ENCODE measurements at places on chromosomes 5 and 9.
A peak's percentile ranks its signal among the peaks of the same experiment; 100 is the strongest.

DNA sequence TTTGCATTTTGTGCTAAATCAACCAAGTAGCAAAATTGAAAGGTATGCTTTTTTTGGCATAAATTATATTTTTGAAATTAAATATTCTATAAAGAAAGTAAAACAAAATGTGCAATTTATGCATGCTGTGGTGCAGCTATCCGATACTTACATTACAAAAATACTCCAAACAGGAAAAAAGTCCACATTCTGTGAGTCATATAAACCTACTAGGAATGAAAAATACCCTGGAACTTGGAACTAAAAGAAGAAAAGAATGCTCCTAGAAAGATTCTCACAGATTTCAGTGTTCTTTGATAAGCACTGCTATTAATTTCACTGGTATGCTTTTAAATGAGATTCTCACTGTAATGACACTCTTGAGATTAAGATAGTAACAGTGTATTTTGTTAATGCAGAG, 92.6 kb downstream of the OSMR start:
- DNase-seq, result no peak

- peak; percentile 77 for DNase-seq
Measured at GRCh38 chr9:128438343-128439109, 17.3 kb upstream of the ODF2 start.

DNA sequence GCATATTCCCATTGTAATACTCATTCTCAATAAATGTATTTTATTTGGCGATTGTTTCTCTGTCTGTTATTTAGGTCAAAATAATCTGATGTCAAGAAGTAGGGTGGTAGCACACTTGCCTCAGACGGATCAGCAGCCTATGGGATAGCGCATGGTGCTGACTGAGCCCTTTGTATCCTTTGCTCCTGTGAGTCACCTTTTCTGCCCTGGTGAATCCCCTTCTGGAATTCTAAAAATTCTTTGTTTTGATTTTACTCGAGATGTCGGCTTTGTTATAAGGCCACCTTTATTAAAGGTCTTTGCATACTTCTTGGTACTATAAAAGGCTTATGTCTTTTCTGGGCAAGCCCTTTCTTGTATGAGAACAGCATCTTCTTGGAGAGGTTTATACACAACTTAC, 1187.8 kb downstream of the CDH9 start:
- no peak for DNase-seq

DNA sequence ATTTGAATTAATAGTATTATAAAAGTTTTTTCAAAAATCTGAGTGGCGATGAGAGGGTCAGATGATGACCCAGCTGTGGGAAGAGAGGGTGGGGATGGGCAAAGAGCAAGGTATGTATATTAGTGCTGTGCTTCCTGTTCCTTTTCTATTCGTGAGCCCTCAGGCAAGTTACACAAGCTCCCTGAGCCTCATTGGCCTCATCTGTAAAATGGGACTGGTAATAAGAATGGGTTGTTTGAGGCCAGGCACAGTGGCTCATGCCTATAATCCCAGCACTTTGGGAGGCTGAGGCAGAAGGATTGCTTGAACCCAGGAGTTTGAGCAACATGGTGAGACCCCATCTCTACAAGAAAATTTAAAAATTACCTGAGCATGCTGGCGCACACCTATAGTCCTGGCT, 24.0 kb upstream of the MLANA start:
- no peak for DNase-seq

GRCh38 chr5:171644536-171644935, 141.1 kb upstream of the SMIM23 start:
- DNase-seq, result no peak

GRCh38 chr9:128084746-128085145, 16.7 kb downstream of the SLC25A25 start:
- no peak for DNase-seq

DNA sequence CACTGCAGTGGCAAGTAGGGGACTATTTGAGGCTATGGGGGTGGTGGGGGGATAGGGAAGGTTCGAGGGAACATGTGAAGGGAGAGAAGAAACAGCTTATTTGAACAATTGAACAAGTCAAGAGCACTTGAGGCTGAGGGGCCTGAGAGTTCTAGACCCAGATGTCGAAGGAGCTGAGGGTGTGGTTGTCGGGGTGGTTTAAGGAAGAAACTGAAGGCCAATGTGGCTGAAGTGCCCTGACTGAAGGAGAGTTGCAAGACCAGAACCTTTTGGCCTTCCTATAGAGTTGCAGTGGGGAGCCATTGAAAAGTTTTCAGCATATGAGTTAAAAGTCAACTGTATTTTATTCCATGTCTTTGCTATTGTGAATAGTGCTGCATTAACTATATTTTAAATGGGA, 19.1 kb downstream of the FOCAD start:
- no peak for DNase-seq

- no peak for DNase-seq
Measured at GRCh38 chr9:79812507-79813257, 240.9 kb downstream of the TLE4 start.

DNA sequence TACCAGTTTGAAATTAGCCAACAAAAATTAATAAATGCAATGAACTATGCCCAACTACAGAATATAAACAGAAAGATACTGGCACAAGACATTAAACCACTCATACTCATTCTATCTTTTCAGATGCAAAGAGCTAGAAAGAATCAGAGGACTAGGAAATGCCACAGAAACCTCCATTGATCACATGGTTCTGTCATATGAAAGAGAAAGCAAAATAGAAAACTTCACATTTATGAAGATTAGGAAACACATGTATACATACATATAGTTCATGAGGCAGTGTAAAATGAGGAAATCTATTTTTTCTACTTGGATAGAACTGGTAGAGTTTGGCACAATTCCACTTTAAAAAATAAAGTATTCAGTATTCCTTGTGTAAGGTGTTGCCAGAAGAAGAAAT, 275.1 kb upstream of the PTGER4 start:
- peak; percentile 64 for DNase-seq

- DNase-seq, result no peak
Measured at GRCh38 chr5:131615957-131616356, 19.1 kb downstream of the RAPGEF6 start.

GRCh38 chr9:137417161-137418021, 5.6 kb downstream of the EXD3 start:
- no peak for DNase-seq

DNA sequence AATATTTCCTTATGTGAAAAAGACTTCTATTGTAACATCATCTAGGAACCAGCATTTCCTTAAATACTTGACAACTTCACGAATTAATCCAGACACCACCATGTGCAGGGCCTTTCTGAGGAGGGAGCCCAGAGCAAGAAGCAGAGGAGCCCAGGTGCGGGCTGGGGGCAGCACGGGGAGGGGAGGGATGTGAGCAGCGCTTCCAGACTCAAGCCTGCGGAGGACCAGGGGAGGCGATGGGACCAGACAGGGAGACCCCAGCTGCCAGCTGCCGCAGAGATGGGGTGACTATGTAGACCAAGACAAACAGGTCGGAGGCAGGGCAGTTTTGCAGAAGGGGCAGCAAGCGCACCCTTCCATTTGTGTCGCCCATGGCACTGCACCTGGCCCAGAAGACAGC, 596.1 kb downstream of the IRX1 start:
- no peak for DNase-seq

DNA sequence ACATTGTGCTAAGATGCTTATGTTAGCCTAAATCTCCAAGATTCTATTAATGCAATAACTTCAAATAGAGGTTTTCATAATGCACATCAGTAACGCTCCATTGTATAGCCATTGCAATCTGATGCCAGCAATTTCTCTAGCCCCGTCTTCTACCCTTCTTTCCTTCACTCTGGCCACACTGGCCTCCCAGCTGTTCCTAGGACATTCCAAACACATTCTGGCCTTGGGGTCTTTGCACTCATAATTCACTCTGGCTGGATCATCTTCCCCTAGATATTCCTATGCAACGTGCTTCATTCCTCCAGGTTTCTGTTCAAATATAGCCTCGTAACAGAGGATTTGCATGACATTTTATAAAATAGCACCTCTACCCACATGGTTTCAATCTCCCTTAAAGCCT, 23.3 kb downstream of the FAM81B start:
- no peak for DNase-seq

GRCh38 chr5:158123595-158123994, 264.6 kb upstream of the CLINT1 start:
- no peak for DNase-seq

DNA sequence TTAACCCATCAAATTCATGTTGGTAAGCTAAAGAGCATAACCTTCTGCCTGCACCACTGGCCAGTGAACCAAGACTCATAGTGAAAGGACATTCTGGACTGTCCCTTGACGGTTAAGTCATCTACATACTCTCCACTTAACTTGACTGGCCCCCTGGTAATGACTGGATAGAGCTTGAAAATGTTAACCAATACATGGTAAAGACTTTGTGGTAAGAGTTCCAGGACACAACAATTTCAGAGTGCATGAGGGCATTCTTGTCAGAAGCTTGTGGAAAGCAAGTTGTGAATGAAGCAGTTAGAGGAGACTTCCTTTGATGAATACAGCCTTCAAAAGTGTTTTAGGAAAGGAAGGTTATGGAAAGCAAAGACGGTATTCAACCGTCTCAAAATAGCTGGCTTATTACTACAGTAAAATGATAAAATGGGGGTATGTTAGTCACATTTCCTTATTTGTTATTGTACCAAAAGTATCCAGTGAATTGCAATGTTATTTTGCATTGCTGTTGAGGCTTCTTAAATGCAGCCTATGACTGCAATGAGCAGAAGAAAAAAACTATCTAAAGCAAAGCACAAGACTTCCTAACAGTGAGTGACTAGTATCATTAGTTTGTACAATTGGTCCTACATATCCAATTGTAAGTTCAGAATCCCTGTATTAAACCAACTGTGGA, 47.2 kb upstream of the DAB2 start:
- DNase-seq, result no peak

- DNase-seq, result no peak
Measured at GRCh38 chr9:108022246-108022935, 532.8 kb upstream of the KLF4 start.

- DNase-seq, result no peak
Measured at GRCh38 chr9:16184964-16185646, 632.3 kb downstream of the CCDC171 start.

GRCh38 chr9:98545021-98545420, 163.7 kb downstream of the GABBR2 start:
- no peak for DNase-seq

DNA sequence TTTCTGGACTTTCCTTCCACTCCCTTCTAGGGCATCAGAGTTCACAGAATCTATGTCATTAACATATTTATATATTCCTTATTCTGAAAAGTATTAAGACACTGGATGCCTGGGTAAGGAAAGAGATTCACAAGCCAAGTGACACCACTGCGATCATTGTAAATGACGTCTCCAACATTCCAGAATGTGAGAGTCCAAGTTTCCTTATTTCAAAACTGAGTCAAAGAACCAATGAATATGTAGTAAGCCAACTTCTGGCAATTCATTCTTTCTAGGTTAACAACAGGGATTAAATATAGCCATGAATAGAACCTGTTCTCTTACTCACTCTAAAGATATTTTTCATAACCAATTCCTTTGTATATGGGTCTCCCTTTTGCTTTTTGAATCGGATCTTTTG, 18.1 kb downstream of the RAI14 start:
- DNase-seq, result no peak

DNA sequence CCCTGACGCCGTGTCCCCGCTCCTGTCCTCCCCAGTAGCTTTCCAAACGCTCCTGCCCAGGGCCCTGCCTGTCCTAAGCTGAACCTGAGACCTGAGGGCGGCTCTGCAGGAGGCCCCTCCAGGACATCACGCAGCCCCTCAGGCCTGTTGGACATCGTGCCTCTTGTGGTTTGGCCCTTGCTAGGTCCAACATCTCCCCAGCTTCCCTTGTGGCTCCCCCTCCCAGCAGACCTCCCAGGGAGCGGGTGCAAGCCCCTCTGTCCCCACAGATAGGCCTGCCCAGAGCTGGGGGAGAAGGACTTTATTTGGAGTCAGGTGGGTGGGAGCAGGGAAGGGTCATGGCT, 4.1 kb downstream of the OBP2B start:
- DNase-seq, result no peak

DNA sequence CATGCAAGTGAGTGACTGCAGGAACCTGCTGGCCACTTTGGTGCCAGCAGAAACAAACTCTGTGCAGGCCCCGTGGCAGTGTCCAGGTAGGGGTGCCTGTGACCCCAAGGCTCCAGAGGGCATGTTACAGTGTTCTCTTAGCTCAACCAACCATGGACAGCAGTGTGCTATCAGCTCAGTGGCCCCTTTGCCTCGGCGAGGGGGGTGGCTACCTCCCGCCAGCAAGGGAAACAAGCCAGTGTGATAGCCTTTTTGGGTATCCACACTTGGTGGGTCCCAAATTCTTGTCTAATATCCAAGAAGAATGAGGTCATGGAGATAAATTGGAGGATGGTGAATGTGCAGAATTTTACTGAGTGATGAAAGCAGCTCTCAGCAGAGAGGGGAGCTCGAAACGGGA, 298.6 kb upstream of the SLC30A5 start:
- no peak for DNase-seq
